RPMI7951 (cell line): ENCODE measurements at places on chromosomes 5 and 9. TPM values are rescaled to one million over a fixed set of nuclear protein-coding genes. Genes with fewer than 3 reads are reported as not detected.

The GLRA1 gene
- not detected in 2 replicates for total RNA-seq

The WNT8A gene
- not detected in 2 replicates for total RNA-seq

The HOMER1 gene
- total RNA-seq = 3.6 and 4.9 TPM in 2 replicates

DNA sequence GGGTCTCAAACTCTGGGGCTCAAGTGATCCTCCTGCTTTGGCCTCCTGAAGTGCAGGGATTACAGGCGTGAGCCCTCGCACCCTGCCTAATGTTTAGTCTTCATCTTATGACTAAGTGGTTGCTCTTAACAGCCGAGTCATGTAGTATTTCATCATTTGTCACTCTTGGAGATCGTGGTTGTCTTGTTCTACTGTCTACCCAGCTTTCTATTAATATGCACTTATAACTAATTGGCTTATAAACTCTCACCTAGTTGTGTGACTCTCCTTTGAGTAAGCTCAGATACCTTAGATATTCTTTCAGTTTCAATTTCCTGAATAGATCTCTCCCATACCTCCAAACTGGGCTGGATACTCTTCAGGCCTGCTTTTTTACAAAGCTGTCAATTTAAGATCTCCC lies 19.9 kb downstream of the SLC44A1 start:
- DNase-seq = no peak

DNA sequence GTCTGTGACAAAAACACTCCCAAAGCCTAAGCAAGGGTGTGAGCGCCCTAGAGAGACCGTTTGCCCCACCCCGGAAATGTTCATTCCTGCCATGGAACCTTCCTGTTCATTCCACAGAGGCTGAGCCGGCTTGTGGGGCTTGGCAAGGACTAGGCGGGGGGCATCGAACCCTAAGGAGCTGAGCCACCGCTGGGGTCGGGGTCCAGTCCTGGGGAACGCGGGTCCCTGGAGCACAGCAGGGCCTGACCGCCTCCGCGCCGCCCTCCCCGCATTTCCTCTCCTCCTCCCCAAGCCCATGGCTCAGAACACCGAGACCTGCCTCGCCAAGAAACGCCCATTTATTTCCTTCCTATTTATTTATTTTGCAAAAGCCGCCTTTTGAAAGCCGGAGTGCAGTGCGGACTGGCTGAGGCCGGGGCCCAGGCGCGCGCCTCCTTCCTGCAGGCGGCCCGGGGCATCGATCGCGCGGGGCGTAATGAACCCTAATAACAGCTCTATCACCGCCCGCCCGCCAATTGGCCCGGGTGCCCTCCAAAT lies 228.9 kb upstream of the IRX4 start:
- no peak for DNase-seq

DNA sequence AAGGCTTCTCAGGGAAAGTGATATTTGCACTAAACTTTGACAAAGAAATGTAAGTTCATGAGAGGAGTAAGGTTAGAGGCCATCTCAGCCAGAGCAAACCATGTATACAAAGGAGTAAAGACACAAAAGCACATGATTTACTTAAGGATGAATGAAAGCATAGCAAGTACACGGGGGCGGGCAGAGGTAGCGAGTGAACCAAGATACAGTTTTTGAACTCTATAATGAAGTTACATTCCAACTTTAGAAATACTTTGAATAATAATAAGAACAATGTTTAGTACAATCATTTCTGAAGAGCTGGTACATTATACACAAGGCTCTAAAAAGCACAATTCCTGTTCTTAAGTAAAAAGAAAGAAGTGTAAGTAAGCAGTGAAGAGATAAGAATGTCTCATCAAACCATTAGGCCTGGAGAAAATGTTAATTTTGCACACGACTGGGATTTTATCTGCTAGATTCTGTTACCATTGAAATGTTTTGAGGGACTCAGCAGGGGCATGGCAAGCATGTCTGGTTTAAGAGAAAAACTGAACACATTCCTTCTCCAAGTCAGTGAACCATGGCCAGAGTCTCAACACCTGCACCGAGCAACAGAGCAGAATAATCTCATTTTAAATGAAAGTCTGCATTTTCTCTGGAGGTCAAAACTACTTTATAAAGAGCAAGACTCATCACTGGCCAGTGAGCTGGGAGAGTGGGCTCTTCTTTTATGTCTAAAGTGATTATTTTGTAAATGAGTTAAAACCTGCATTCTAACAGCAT lies 147.6 kb upstream of the TRPM3 start:
- DNase-seq = no peak

GRCh38 chr9:21906881-21907280 lies 87.3 kb downstream of the CDKN2A start:
- peak; percentile 9 for DNase-seq

GRCh38 chr5:115941051-115941675 lies 21.1 kb upstream of the LVRN start:
- DNase-seq = peak; percentile 95

- DNase-seq = no peak
These were observed 26.7 kb downstream of the EXD3 start for GRCh38 chr9:137396227-137396626.

DNA sequence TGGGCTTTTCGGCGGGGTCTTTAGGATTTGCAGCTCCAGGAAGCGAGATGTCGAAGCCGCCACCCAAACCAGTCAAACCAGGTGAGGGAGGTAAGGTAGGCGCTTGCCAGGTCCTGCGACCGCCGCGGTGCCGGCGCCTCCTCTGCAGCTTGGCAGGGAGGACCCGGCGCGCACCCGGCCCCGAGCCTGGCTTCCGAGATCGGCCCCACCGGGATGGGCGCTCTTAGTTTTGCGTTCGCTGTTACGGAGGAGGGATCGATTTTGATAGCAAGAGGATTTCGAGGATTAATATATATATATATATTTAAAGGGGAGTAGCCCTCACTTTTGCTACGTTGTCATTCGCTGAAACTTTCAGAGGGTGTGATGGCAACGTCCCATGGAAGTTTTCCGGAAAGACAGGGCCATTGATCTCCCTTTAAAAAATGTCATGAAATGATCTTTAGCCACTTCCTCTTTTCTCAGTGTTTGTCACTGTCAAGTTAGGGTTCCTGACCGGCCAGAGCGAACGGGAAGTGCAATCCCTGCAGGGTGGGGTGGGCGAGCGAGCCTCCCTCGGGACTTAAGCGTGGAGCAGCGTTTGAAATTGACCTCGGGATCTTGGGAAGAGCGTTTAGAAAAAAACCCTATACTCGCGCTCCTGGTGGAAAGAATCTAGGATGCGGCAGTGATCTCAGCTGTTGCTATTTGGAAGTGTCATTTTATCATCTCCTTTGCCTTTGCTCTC lies 495 bp downstream of the OSTF1 start:
- DNase-seq = peak; percentile 63
